Activated T-helper 1 cell treated with Interleukin-2 at 50 U/mL for 16 hours (primary cell): ENCODE measurements at places on chromosomes 4 and X.
A peak's percentile ranks its signal among the peaks of the same experiment; 100 is the strongest.

DNA sequence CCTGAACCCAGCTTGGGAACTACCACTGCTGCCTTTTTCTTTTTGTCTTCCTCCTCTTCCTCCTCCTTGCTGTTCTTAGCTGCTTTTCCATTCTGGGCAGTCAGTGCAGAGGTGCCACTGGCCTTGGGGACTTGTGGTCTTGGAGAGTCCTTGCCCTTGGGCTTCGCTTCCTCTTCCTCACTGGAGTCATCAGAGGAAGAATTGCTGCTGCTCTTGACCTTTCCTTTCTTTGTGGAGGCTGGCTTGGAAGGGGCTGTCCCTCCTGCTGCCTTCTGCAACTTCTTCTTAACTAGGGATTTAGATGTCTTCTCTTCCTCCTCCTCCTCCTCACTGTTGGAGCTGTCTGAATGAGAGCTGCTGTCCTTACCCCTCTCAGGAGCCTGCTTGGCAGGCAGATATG lies 53.2 kb downstream of the FAM9B start:
- DNase-seq: no peak

GRCh38 chr4:14180166-14180565 lies 552.6 kb upstream of the BOD1L1 start:
- DNase-seq: no peak

DNA sequence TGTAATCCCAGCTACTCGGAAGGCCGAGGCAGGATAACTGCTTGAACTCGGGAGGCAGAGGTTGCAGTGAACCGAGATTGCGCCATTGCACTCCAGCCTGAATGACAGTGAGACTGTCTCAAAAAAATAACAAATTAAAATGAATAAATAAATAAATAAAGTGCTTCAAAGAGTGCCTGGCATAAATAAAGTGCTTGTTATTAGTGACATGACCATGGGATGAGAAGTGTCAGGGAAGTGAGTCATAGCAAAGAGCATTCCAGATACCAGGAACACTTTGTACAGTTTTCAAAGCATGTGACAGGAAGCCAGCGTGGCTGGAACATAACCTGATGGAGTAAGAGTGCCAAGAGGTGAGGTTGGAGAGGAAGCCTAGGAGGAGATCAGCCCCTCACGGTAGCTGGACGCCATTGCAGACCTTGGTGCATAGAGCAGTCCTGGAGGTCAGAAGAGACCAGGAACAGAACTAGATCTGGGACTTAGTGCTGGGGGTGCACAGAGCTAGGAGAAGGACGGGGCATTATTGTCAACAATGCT lies 6.0 kb upstream of the WDR13 start:
- DNase-seq: no peak

DNA sequence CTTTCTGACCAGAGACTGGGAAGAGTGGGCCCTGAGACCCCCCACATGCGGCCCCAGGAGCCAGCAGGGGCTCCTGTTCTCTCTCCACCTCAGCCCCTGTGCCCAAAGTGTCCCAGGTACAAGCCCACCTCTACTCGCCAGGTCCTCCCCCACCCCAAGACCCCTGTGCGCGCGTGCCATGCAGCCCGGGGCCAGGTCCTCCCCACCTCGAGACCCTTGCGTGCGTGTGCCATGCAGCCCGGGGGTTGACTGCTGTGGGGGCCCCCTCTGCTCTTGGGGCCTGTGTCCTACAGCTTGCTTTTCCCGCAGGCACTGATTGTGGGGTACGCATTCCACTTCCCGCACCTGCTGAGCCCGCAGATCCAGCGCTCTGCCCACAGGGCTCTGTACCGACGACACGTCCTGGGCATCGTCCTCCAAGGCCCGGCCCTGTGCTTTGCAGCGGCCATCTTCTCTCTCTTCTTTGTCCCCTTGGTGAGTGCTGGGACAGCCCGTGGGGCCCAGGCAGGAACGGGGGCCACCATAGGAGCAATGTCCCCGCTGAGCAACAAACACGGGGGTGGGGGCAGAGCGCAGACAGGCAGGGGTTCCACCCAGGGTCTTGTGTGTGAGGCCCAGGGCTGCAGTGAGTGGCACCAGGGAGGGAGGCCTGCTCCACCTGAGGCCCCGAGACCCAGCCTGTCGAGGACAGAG lies 20.3 kb downstream of the DGKQ start:
- DNase-seq: no peak

GRCh38 chrX:153226344-153227185 lies 47.5 kb downstream of the MAGEA1 start:
- no peak for DNase-seq

DNA sequence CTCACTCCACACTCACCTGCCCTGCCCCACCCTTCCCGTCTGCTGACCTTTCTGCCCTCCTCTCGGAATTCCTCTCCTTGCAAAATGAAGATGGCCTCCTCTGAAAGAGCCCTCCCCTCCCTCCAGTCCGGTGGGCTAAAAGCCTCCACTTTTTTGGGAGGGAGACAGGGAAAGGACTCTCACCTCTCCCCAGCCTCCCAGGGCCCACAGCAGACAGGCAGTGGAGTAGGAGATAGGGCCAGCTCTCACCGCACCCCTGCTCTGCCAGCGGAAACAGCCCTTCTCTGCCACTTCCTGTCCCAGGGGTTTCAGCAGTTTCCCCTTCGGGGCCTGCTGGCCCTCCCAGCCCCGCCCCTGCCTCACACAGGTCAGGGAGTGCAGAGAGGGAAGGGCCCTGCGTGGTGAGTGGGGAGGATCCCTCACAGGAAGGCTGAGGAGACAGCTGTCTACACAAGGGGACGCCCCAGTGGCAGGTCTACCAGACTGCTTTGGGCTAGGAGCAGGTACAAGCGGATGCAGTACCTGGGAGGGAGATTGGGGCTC lies 18.2 kb downstream of the ELF4 start:
- DNase-seq: peak; percentile 85

GRCh38 chrX:22409418-22409817 lies 136.7 kb downstream of the CBLL2 start:
- DNase-seq: no peak

DNA sequence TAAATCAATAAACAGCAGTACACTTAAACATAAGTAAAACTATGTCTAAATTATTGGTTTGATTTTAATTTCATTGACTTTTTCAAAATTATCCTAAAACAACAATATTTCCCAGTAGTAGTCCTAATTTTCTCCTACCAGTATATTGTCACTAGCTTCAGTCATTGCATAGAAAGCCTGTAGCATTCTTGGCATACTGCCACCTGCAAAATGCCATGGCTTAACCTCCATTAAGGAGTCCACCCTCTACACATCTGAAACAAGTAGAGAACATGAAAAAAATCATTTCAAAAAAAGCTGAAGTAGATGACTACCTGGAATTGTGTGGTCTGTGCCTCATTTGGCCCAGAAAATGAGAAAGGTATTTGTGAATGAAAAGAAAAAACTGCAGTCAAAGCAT lies 348.5 kb downstream of the INPP4B start:
- DNase-seq: no peak

DNA sequence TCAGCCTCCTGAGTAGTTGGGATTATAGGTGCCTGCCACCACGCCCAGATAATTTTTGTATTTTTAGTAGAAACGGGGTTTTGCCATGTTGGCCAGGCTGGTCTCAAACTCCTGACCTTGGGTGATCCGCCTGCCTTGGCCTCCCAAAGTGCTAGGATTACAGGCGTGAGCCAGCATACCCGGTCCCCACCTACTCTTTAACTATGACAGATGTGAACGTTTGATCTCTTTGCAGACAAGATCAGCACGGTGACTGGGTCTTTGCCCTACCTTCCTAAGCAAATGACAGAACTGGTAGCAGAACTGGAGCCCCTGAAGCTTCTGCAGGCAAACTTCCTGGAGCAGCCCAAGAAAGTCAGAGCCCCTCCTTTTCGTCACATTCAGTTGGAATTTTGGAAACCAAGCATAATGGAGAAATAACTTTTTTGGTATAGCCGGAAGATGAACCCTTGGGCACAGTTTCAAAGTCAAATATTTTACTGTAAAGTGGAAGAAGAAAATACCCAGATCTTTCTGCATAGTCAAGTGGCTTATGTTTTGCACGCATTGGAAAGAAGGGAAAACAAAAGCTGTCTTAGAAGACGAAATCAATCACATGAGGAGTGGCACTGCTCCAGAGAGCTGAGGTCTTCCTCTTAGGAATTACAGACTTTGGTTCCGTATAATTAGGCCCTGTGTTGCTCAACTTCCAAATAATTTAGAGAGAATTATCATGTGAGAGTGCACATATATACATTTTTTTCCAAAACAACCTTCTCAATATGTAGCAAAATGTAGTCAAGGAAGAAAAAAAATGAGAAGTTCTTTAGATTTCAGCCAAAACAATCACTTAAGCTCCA lies 90.6 kb downstream of the SORBS2 start:
- no peak for DNase-seq

- DNase-seq: no peak
Measured at GRCh38 chr4:153495480-153496193, 29.5 kb downstream of the TMEM131L start.

DNA sequence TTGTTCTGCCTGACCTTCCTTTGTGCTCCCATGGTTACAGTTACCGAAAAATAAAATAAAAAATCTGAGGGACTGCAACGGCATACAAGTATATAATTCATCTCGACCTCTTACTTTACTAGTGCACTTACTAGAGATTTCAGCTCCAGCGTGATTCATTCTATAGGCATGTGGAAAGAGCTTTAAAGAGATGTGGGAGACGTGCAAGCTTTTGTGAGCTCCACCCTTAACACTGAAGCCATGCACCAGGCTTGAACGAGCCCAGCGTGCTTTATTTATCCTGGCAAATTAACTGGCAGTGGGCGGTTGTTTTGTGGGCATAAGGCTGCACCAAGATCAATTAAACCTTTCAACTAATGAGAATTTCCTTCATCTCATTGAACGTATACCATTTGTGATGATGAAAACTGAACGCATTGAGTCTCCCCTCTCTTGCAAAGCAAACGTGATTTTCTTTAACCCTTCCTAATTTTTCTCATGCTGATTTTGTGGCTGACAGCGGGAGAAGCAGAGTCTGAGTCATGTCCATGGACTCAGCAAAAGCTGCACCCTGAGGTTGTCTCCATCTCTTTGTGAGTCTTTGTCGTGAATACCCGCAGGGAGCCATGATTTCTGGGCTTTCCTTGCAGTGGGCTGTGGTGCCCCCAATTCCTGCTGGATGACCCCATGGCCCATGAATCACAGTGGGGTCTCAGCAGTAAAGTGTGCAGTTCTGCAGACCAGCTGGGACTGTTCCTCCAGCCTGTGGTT lies 60.1 kb downstream of the MXRA5 start:
- DNase-seq: no peak

DNA sequence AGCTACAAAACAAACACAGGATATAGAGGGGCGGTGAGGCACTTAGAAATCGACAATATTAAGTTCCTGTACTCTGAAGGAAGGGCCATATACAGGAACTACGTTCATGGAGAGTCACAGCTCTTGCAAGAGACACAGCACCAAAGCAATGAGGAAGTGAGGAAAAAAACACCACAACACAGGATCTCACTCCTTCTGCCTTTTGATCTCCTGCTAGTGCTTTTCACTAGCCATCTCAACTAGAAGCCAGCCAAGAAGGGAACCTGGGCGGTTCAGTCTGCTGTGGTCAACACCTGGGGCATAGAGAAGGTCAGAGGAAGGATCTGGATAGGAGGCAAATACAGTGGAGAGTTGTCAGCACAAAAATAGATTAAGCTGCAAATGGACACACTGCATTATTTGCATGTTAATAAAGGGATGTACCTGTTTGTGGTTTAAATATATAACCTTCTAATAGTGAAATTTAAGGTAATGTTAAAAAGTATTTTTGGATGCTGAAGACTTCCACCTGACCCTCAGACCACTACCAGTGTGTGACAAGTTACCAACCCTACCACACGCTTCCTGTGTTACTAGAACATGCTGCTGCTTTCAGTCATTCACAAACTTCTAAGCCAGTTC lies 104.6 kb downstream of the DTHD1 start:
- peak; percentile 4 for DNase-seq

DNA sequence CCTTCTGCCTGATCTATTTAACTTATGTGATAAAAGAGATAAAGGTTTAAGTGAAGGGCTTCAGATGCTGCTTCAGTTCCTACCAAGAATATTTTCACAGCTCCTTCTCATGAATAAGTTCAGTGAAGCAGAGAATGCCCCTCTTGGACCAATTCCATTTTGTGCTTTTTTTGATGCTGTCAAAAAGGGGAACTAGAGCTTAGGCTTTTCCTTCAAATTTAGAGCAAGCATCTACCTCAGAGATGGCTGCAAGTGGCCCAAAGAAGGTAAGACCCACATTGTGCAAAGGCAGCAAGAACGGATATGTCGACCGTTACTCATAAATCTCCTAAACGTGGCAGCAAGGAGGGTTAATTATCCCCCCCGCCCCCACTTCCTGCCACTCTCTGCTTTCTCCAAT lies 4.5 kb downstream of the CHRDL1 start:
- DNase-seq: no peak

DNA sequence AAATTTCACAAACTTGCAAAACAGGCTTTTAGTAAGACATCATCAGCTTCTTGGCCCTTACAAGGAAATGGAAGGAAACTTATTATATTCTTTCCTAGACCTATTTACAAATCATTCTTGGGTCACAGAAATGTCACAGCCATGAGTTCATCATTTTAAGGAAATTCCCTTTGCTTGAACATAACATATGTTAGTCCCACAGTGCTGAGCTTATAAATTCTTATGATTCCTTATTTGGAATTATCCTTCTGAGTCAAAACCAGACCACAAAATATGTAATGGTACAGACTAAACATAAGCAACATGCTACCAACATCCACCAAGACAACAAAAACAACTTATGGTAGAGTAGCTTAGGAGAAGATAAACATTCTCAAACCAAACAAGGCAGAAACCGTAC lies 236.9 kb upstream of the CTSO start:
- DNase-seq: no peak

DNA sequence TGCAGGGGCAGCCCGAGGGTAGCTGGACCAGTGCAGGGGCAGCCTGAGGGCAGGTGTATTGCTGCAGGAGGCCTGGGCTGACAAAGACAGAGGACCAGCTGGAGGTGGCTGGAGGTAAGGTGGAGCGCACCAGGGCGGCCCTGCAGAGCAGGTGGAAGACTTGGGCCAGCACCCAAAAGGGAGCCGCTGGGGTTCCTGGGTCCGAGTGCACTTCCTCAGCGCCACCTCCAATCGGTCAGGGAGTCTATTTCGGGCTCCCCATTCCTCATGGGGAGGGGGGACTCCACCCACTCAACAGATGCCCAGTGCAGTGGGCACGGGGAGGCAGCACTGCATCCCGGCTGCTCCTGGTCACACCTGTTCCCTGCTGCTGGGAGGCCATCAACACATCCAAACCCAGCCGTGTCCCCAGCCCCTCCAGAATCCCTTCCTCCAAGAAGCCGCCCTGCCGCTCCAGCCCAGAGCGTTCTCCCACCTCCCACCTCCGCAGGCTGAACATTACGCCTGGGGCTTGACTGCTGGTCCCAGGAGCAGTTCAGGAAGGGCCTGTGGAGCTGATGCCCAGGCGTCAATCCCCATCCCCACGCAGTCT lies 1.5 kb downstream of the LRPAP1 start:
- DNase-seq: no peak

- no peak for DNase-seq
Measured at GRCh38 chr4:87785731-87786509, 13.4 kb upstream of the IBSP start.

DNA sequence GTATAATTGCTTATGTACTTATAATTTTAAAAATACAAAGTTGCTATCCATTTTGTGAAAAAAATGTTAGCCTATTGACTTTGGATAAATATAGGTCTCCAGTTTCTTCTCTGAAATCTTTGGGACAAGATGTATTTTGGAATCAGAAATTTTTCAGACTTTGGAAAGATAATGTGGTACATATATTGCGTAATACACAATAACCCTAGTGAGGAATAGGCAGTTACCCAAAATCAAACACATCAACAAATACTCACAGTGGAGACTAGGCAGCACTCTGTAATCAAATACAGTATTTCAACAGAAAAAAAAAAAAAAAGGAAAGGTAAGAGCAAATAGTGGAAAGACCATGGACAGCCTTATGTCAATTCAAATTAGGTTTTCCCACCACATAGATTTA lies 796.8 kb downstream of the ADGRL3 start:
- DNase-seq: no peak
